Left lobe of liver (tissue), 2 donors: ENCODE measurements at places on chromosomes 2 and 18. TPM values are rescaled to one million over a fixed set of nuclear protein-coding genes. Genes with fewer than 3 reads are reported as not detected.

DNA sequence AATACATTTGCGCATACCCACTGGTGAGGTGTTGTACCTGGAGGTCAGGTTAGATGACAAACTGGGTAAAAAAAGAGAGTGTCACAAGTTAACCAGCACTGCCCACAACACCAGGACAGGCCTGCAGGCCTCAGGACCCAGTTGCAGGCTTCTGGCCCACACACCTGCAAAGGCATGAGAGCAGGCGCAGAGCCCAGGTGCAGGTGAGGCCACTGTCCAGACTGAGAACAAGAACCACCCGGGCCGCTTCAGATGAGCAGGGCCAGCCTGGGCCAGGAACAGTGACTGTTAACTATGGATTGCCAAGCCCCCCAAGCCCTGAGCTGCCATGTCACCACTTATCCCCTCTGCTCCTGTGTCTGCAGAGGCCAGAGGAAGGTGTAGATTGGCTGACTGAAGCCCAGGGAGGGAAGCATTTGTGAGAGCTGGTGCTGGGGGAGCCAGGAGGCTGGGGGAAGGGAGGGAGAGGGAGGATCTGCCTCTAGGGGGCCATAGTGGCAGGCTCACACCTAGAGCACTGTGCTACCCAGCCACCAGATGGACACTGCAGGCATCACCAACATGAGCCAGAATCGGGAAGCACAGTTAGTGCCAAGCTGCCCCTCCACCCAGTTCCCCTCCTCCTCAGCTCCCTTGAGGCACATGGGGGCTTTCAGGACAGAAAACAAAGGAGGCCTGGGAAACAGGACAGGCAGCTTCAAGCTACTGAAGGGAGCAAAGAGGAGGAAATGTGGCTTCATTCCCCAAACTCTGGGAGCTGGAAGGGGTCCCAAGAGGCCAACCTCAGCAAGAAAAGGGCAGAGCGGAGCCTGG is 35.4 kb downstream of the SFXN5 start:
- DNase-seq = peak; percentile 76

DNA sequence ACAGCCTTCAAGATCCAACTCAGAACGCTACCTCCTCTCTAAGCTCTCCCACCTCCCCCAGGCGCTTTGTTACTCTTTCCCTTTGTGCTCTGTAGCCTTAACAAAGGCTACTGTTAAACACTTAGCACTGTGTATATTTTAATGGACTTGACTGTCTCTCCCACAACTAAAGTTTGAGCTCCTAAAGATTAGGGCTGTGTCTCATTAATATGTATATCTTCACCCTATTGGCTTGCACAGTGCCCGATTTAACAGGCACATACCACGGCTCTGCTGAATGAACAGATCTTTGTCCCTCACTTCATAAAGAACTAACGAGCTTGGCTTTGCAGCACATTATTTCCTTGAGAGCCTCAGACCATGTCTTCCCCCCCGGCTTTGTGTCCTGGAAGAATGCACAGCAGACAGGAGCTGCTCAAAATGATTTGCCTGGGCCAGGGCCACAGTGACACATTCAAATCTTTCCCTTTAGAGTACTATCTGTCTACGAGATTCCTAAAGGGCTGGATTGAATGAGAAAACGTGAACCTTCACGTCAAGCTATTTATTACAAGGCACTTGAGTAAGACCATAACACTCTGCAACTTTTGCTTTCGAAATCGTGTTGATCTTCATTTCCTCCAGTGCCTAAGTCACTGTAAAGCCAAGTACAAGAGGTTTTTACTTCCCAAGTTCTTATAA is 22.1 kb downstream of the ABHD3 start:
- no peak for DNase-seq

- no peak for DNase-seq
Measured at GRCh38 chr2:69631402-69631801, 12.1 kb downstream of the AAK1 start.

DNA sequence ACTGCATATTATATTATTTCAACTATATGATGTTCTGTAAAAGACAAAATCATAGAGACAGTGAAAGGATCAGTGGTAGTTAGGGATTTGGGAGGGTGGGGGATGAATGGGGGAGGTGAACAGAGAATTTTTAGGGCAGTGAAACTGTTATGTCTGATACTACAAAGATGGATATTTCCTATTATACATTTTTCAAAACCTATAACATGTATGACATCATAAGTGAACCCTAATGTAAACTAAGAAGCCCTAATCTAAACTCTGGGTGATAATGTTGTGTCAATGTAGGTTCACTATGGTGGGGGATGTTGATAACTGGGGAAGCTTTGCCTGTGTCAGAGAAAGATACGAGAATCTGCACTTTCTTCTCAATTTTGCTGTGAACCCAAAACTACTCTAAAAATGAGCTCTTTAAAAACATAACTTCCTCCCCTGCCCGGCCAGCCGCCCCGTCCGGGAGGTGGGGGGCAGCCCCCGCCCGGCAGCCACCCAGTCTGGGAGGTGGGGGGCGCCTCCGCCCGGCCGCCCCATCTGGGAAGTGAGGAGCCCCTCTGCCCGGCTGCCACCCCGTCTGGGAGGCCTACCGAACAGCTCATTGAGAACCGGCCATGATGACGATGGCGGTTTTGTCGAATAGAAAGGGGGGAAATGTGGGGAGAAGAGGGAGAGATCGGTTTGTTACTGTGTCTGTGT is 234.4 kb downstream of the RPIA start:
- DNase-seq = no peak

- DNase-seq = no peak
Measured at GRCh38 chr2:140865837-140866236, 1265.0 kb downstream of the LRP1B start.

GRCh38 chr2:224436634-224437033 is 34.7 kb upstream of the FAM124B start:
- DNase-seq = no peak

DNA sequence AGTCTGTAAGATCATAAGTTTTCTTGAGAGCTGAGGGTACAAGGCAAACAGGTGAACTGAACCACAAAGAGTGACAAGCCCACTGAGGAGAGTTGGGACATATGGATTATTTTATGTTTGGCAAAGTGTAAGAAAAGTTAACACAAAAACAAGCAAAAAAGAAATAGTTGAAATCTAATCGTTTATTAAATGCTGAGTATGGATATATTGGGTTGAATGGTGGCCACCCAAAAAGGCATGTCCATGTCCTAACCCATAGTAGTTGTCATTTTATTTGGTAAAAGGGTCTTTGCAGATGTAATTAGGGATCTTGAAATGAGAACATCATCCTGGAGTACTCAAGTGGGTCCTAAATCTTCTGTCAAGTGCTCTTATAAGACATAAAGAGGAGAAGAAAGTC is 24.9 kb upstream of the TWIST2 start:
- DNase-seq = no peak

DNA sequence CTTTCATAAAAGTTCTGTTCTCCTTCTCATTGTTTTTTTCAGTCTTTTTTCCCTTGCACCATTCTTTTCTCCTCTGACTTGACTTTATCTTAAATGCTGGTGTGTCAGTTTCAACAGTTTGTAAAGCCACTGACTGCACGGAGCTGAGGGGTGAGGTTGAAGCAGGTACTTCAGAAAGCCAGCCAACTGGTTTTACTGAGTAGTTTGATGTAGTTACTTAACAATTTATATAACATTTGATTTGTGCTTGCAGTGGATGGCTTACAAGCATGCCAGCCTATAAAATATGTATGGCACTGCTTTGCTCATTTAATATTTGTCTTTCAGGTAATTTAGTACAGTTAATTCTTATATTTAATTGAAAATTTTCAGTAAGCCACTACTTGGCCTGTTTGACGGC is 55.4 kb downstream of the FAM171B start:
- DNase-seq = no peak

HSBP1L1 gene
- total RNA-seq = 20.2 TPM
